ENCODE measurements at places on chromosomes 12 and 14.

GRCh38 chr14:33477797-33478196 lies 473.1 kb downstream of the EGLN3 start:
- no peak for DNase-seq

DNA sequence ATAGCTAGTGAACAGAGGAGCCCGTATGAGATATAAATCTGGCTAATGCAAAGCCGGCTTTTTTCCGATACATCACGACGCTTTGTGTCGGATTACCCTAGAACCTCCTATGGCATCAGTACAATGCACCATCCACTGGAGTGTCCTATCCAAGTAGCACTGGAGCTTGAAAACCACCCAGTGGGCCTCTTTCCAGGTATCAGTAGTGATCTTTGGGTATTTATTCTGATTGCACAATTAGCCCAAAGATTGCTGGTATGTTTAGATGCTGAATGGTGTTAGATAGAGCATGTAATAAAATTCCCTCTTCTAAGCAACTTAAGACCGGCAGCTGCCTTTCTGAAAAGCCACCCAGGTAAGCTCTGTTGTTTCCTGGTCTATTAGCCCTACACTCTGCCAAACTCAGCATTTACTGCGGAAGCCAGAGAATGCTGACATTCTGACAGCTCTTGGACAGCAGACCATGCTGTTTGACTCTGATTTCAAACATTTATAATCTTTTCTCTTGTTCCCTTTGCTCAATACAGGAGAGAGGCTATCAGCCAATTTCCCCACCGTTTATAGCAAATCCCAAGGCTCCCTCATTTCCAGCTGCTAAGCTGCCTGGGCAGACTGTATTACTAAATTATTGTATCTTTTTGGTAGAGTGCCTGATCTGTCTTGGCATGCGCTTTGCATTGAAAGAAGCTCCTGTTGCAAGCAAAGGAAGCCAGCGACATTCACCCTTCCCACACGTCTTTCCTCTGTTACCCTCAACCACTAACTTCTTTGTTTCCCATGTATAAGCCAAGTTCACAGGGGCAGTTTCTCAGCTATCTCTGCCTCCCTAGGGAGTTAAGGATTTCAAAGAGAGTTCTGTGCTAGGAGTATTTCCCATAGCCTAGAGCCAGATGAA lies 388.3 kb upstream of the GARIN6 start:
- no peak for DNase-seq

DNA sequence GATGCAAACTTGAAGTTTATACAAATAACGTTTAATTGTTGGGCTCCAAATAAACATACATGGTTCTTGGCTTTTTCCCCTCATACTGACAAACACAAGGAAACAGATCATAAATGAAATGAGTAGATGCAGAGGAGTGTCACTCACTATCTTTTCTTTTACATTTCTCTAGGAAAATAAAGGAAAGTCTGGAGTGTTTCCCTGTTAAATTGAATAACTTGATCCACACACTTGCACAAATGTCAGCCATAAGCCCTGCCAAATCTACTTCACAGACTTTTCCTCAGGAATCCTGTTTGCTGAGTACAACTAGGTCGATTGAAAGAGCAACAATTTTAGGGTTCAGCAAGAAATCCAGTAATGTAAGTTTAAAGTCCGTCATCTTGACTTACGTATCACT lies 175.3 kb downstream of the PLCZ1 start:
- no peak for DNase-seq

GRCh38 chr12:32755051-32755653 lies 545 bp downstream of the YARS2 start:
- DNase-seq = no peak

DNA sequence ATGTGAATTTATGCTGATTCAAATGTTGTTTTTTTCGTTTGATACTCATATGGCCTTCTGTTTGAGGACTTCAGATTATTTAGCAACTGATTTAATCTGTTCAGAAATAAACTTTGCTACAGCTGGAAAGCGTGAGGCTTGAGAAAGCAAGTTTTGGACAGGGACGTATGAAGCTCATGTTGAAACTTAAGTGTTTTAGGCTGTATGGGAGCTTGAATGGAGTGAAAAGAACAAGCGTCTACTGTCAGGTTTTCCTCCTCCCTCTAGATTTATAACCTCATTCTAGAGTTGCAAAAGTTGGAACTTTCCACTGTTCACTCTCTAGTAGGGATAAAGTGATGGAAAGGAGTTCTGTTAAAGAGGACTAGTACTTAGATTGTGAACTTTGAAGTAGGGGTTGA lies 1.0 kb downstream of the PRPF39 start:
- DNase-seq = no peak

DNA sequence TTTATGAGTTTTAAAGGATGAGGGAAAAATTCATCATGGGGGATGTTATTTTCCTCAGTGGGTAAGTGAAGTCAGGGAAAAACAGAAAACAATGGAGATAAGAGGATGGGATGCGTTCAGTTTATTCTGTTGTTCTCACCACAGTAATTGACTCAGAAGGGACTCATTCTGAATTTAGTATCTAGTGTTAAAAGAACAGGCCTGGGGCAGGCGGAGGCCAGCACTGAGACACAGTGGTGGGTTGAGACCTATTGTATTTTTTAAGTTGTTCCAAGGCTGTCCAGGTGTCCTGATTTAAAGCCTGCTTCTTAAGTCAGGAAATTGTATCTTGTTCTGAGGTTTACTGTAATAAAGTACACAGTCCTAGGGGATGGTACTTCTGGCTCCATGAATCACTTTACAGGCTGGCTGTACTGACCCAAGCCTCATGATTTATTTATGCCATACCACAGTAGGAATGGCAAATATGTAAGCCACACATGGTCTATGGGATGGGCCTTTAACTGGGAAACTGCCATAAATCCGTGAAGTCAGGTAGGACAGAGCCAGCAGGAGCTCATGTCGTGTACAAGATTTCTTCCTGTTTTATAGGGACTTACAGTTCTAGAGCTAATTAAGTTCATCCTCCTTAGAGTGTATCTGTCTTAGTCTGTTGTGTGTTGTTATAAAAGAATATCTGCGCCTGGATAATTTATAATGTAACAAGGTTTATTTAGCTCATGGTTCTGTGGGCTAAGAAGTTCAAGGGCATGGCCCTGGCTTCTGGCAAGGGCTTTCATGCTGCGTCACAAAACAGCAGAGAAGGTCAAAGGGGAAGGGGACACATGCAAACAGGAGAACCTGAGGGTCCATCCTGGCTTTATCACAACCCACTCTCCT lies 244.1 kb downstream of the FBXL14 start:
- DNase-seq = no peak

DNA sequence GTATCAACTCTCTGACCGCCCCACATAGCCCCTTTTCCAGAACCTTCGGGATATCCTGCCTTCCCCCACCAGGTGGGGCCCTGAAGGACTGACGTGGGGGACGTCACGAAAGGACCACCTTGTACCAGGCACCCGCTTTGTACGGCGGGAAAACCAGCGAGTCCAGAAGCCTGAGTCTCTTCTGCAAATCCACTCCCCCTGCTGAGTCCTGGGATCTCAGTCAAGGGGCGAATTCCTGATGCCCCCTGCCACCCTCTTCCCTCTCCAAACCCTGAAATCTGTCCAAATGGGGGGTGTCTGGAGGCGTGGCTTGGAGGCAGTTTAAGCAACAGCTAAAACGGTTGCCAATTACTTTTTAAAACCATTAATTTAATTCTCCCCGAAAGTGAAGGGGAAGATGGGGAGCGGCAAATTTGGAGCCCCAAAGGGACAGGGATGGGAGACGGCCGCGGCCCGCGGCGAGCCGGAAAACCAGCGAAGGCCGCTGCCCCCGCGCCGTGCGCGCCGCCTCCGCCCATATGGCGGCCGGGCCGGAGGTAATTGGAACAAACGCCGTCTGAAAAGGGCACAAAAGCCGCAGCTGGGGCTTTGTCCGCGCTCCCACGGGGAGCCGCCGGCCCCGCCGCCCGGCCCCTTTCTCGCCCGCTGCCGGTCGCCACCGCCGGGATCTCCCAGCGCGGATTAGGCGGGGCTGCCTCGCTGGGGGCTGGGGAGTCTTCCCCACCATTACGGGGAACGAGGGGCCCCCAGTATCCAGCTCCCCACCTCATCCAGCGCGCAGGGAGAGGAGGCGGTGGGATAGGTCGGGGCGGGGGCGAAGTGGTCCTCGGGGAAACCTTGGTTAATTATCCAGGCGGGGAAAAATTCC lies 6.6 kb downstream of the LHX5 start:
- DNase-seq = no peak

DNA sequence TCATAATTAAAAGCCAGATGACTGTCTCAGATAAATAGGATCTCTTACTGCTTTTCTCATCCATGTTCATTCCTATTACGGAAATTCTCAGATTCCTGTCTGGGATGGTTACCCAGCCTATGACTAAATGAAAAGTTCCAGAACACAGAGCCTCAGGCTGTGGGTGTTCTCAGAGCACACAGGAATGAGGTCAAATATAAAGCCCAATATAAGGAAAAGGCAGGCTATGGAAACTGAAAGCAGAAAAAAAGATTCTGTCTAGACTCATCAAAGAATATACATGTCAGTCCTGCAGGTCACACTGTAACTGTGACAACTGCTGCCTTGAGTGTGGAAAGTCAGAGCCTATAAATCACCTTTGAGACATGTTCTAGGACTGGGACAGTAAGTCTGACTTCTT lies 64.3 kb downstream of the DCAF5 start:
- DNase-seq = no peak

DNA sequence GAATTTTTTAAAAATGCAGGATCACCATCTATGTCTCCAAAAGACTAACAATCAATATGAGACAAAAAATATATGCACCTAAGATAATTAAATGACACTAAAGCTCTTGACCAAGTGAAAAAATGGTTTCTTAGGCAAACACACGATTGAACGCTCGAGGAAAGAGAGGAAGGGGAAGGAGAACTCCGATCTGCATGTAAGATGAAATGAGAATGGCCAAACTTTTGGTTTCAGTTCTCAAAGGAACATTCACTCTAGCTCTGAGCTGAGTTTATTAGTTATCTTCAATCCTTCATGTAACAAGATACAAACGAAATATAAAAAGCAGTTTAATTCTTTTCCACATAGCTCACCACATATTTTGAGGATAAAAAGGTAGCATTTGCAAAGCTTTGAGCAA lies 2.8 kb downstream of the DYRK4 start:
- no peak for DNase-seq

DNA sequence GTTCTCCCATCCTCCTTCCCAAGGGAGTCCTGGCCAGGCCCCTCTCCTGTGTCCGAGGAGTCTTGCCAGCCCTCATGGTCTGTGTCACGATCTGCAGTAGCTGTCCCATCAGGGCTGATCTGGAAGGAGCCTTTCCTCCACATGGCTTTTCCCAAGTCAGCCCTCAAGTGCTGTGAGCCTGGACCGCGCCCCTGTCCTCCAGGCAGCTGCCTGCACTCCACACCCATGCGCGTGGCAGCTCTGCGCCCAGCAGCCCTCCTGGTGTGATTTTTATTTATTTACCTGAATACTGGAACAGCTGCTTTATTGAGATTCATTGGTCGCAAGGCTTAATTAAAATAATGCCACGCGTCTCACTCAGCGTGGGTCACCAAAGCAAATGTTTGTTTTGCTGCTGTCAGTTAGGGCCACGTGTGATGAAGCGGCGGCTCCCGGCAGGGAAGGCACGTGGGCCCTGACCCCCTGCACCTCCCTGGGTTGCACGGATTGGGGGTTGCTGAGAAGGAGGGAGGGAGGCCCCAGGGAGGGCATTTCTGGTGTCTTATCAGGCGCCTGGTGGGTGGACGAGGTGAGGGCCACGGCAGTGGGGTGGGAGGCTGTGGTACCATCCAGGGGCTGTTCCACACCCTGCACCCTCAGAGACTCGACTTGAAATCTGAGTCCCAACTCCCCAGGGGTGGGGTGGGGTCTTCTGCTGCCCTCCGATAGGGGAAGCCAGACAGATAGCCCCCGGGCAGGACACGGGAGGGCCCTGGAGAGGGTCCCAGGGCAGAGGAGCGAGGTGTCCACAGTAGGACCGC lies 206.3 kb upstream of the C14orf180 start:
- DNase-seq = no peak

- no peak for DNase-seq
Measured at GRCh38 chr14:74604911-74605310, 7.1 kb downstream of the LTBP2 start.

DNA sequence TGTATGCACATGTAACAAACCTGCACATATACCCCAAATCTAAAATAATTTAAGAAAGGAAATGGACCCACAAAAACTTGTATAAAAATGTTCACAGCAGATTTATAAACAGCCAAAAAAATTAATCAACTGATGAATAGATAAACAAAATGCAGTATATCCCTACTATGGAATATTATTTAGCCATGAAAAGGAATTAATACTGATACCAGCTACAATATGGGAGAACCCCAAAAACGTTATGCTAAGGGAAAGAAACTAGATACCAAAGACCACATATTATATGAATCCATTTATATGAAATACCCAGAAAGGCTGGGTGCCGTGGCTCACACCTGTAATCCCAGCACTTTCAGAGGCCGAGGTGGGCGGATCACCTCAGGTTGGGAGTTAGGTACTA lies 20.9 kb downstream of the DUSP16 start:
- DNase-seq = no peak

GRCh38 chr12:2136901-2137300 lies 84.1 kb downstream of the CACNA1C start:
- no peak for DNase-seq

- no peak for DNase-seq
Measured at GRCh38 chr12:26678697-26679660, 154.0 kb downstream of the ITPR2 start.

DNA sequence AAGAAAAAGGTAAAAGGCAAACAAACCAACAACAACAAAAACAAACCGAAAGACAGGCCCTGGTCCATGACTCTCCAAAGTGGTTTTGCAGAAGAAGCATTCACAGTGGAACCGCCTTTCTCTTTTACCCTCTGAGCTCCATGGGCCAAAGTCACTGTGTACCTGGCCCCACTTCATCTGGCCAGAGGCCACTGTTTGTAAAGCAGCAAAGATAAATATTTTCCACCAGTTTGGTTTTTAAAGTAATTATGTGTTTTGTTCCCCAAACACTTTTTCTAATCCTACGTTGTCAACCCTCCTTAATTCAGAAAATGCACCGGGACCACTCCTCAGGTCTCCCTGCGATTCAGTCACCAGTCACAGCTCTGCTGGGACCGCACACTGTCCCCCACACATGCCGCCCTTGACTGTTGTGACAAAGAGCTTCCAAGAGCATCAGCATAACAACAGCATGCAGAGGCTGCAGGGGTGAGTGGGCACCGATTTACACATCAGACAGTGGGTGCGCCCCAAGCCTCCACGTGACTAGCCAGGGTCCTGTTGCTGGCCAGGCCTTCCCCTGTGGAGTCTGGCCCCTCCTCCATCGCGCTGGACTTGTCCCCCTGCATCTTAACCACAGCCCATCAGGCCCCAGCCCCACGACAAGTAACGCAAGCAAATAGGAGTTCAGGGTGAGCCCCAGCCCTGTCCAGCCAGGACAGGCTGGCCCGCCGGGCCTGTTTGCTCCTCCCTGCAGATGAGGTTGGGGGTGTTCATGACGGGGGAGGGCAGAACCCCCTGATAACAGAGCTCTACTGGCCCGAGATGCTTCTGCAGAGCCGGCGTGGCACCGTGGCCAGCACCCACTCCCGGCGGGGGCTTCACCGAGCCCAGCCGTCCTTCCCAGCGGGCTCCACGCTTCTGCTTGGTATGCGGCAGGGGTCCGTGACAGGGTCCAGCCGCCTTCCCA lies 65.2 kb upstream of the DIO3 start:
- DNase-seq = no peak

GRCh38 chr14:92549105-92549858 lies 35.7 kb downstream of the RIN3 start:
- DNase-seq = no peak

- DNase-seq = no peak
Measured at GRCh38 chr14:48331421-48331820, 656.0 kb upstream of the MDGA2 start.

- DNase-seq = no peak
Measured at GRCh38 chr12:130462558-130463274, 125.0 kb downstream of the PIWIL1 start.

- no peak for DNase-seq
Measured at GRCh38 chr12:15299947-15300346, 22.4 kb upstream of the PTPRO start.
